ENCODE measurements at places on chromosomes 2 and 18.

DNA sequence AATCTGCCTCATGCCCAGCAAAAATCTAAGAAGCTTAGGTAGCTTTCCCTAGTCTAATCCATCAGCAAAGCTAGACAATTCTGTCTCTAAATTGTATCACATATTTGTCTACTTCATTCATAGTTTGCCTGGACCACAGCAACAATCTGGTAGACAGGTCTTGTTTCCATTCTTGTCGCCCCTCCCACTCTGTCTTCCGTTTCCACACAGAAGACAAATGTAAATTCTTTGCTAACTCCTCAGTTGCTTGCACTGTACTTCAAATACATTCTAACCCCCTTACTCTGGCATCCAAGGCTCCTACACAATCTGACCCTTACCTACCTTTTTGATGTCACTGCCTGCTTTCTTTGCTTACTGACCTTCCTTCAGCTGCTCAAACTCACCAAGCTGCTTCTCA is 40.1 kb downstream of the THUMPD2 start:
- no peak for DNase-seq

DNA sequence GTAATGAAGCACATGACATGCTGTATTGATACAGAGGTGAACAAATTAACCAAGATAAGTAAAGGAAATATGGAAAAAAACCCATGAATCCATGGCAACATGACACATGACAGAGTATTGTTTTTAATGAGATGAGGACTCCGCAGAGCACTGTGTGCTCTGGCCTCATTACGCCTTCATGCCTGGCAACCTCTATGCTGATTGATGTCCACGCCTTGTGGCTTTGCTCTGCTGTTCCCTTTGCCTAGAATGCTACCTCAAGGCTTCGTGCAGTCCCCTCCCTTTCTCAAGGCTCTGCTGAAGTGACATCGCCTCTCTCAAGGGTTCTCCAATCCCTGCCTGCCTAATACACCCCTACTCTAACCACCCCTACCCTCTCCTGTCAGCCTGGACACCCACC is 8.4 kb downstream of the SIGLEC15 start:
- DNase-seq, result no peak

DNA sequence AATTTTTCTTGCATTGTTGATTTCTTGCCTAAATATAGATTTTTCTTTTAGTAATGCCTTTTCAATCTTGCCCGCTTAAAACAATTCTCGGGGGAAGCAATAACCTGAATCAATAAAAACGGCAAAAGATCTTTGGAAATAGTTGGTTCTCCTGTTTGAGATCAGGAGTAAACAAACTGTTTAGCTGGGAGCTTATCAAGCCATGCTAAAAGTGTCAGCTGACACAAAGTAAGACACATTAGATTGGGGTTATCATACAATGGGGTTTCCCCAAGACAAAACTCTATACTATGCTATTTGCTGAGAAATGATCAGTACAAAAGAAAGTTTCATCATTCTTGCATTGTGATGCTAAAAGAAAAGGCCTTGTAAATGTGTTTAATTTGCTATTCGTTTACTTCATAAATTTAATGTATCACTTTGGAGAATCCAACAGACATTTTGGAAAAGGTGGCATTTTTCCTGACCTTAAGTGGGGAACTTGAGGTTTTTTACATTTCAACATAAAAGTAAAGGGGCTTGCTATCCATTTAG is 46.5 kb downstream of the ATIC start:
- DNase-seq, result no peak

GRCh38 chr2:80515964-80516363 is 211.4 kb upstream of the LRRTM1 start:
- no peak for DNase-seq

GRCh38 chr2:99317161-99317872 is 16.3 kb upstream of the LYG1 start:
- DNase-seq, result no peak

GRCh38 chr2:196361606-196362326 is 190.4 kb upstream of the STK17B start:
- no peak for DNase-seq

All from NCI-H2171 treated with DMSO at 0.1 percent for 48 hours (cell line).